ENCODE measurements at places on chromosomes 2 and 18.
A peak's percentile ranks its signal among the peaks of the same experiment; 100 is the strongest.

DNA sequence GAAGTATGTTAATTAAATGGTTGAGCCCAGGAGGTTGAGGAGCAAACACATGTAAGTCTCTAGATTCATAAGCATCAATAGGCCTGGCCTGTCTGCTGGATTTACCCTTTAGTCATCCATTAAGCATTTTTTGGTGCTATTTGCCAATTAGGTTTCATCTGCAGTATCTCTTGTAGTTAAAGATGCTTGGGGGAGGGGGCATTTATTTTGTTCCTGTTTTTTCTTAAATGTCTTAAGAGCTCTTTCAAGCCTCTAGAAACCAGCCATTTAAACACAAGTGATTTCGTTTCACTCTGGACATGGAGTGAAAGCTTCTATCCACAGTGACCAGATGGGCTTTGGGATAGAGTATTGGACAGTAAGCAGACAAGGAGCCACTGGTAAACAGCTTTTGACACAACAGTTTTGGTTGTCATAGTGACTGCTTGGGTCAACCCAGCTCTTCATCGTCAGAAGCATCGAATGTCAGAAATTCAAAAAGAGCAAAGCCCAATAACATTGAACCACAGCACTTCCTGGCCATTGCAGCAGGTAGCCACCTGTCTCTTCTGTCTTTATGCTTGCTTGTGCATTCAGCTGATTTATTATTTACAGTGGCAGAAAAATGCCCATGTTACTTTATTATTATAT, 4.9 kb downstream of the QPCT start:
- DNase-seq, result peak; percentile 65

- no peak for DNase-seq
These were observed 18.5 kb downstream of the PMAIP1 start for GRCh38 chr18:59918320-59918755.

- peak; percentile 5 for DNase-seq
These were observed 671.1 kb downstream of the RNF144A start for GRCh38 chr2:7588295-7588694.

GRCh38 chr2:181374781-181375675, 82.2 kb upstream of the ITGA4 start:
- DNase-seq, result no peak

DNA sequence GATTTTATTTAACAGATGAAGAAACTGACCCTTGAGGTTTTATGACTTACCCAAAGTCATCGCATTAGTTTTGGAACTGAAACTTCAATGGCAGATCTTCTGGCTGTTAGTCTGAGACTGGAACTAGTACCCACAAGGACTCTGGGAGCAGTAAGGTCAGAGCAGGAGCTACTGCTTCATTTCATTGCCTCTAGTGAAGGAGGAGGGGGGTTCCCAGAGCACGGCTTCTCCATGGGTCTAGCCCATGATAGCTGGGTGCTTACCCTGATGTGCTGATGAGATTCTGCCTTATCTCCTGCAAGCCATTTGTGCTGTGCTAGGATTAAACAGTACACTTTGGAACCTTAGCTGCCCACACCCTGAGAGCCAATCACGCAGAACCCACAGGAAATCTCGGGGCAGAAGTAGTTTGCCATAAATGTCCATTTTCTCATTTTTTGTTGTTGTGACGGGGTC, 5.4 kb upstream of the RNASEH1 start:
- DNase-seq, result no peak

- peak; percentile 50 for DNase-seq
These were observed 141.8 kb downstream of the GRB14 start for GRCh38 chr2:164479460-164479859.

- DNase-seq, result no peak
These were observed 29.5 kb downstream of the VAPA start for GRCh38 chr18:9943311-9943710.

DNA sequence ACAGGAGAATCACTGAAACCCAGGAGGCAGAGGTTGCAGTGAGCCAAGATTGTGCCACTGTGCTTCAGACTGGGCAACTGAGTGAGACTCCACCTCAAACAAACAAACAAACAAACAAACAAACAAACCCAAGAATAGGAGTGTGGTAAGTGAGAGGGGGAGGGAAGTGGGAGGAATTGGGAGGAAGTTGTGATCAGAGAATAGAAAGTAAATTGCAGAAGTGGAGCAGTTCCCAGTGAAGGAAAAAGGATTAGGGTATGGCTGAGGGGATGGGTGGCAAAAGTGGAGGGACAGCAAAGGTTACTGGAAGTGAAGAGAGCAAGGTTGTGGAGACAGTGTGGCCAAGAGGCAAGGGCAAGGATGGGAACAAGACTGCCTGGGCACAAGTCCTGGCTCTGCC, 41.1 kb upstream of the C1GALT1C1L start:
- DNase-seq, result no peak

- no peak for DNase-seq
These were observed 317.4 kb downstream of the EN1 start for GRCh38 chr2:118529908-118530599.

DNA sequence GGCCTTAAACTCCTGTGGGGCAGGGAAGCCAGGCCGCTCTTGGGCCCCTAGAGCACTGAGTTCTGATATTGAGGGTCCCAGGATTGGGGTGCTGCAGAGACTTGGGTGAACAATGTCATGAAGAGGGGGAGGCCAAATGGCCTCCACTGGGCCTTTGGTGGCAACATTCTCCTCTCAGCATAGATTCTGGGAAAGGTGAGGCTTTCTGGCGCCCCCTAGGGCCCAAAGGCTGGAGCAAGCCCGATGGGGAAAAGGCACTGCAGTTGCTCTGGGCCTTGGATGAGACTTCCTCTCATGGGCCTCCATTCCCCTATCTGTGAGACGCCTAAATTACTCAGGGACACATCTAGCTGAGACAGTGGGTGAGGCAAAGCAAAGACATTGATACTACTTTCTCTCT, 84.8 kb downstream of the ACAA2 start:
- DNase-seq, result no peak

- peak; percentile 85 for DNase-seq
These were observed 54.3 kb upstream of the AGPS start for GRCh38 chr2:177338177-177338721.

DNA sequence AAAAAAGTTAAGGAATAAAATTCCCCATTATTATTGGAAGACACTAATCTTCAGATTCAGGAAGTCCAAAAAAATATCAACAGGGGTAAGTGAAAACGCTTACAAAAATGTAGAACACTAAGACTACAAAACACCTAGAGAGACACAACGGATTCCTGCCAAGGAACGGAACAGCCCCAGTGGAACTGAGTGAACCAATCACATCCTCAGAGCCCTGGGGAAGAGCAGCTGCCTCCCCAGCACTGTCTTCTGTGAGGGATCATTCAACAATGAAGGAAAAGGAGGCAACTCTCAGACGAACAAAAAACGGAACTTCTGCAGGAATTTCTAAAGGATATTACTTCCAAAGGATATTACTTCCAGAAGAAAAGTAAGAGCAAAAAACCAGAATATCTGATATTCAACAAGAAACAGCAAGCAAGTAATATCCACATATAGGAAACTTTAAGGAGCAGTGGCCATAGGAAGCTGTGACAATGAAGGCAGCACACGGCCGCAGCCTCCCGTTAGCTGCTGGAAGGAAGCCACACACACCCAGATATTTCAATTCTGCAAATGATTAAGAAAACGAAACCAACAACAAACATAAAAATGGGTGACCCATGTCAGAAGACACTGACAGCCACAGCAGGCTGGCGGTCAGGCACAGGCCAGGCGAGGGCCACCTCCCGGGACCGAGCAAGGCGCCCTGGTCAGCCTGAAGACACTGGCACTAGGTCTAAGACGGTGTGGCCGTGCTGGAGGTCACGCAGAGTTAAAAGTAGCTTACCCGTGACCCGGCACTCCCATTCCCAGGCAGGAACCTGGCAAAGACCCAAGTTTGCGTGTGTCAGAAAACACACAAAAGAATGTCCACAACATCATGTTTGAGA, 81.8 kb downstream of the HDAC4 start:
- no peak for DNase-seq

GRCh38 chr2:38554973-38555595, 47.6 kb downstream of the HNRNPLL start:
- peak; percentile 44 for DNase-seq

- no peak for DNase-seq
These were observed 32.8 kb downstream of the IMPA2 start for GRCh38 chr18:12014086-12014485.

- no peak for DNase-seq
These were observed 69.9 kb downstream of the ODC1 start for GRCh38 chr2:10378189-10378588.

DNA sequence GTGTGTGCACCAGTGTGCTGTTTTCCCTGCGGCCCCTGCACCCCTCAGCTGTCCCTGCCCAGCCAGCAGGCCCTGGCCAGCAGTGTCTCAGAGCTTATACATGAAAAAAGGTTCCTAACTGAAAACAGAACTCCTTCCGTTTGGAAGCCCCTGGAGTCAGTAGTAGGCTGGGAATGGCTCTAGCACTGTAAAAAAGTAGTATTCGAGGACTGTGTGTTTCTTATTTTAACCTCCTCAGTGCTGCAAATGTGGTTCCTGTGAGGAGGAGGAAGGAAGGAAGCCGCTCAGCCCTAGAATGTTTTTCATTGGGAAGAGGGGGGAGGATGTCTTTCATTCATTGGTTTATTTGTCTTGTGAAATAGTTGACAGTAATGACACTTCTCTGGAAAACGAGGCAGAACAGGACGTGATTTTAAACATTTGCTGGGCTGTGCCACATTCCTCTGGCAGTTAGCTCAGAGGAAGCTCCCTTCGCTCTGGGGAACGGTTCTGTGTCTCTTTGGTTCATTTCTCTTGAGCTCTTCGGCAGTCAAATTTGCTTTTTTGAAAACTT, 103.5 kb downstream of the SPTBN1 start:
- peak; percentile 93 for DNase-seq

DNA sequence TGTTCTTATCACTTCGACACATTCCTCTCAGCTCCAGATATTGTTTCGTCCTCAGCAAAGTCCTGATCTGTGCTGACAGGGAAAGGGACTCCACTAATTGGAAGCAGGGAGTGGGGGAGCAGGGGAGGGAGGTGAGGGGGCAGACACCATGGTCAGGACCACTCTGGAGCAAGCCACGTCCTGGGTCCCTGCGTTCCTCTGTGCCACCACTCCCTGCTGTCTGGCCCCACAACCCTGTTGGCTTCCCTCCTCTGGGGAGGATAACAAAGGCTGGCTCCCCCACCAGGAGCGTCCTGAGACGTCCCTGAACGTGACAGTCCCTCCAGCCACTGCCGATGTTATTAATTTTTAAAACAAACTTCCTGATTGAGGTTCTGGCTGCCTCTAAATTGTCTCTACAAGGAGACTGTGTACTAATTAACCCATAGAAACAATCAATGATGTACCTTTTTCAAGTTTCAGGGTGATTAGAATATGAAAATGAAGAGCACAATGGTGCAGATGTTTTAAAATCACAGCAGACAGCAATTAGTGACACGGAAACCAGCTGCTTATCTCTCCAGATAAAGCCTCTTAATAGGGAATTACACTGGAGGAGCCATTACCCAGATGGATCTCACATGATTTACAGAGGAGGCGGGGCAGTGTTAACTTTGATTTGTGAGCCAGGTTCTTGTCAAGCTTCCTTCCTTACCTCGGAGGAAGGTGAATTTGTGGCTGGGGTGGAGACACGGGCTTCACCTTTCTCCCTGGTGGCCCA, 257.5 kb downstream of the SETBP1 start:
- no peak for DNase-seq

DNA sequence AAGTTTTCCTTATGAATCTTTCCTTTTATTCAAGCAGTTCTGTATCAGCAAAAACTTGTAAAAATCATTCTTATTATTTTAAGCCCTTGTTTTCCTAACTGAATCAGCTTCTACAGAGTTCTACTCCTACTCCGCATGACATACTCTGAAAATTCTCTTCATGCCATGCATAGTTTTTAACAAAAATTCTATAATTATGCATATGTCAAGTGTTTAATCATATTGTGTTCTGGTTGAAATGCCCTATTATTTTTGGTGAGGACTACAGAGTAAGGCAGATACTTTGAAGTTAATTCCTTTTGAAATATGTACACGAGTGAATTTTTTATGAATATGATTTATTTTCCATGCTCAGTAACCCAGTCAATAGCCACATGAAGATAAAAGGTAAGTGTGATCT, 28.8 kb downstream of the ANKRD30B start:
- no peak for DNase-seq

DNA sequence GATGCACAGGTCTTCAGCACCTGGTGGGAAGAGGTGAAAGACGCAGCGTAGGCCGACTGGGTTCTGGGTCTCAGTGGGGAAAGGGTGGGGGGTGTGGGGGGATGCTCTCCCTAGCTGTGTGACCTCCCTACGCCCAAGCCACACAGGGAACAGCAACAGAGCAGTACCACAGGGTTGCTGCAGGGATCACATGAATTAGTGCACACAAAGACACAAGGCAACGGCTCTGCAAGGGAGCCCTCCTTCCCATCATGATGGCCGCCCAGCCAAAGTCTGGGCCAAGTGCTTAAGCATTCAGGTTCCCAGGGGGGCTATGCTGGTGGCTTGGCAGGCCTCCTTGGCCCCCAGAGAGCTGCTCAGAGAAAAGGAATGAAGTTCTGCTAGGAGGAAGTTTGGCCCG, 28.2 kb upstream of the GBX2 start:
- no peak for DNase-seq

- peak; percentile 52 for DNase-seq
These were observed 38.0 kb downstream of the CYP1B1 start for GRCh38 chr2:38037757-38038621.

- DNase-seq, result no peak
These were observed 304.3 kb downstream of the CELF4 start for GRCh38 chr18:37261246-37261840.

GRCh38 chr18:32998285-32998684, 225.5 kb upstream of the KLHL14 start:
- no peak for DNase-seq

GRCh38 chr2:48122166-48122565, 215.9 kb upstream of the FBXO11 start:
- DNase-seq, result no peak

DNA sequence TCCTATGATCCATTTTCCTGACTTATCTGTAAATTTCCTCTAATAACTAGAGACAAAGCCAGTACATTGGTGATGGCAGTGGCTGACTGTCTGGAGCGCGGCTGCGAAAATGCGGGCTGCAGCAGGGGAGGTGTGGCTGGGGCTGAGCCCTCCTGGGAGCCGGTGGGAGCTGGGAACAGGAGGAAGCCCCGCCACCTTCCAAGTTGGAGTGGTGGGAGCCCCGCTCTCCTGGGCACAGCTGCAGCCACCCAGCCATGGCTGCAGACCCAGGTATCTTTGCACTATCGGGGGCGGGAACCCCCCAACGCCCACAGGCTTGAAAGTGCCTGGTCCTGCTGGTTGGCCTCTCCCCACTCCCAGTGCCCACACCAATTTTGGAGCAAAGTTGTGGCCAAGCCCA, 633.0 kb upstream of the TMEFF2 start:
- DNase-seq, result no peak
